Activated CD8-positive, alpha-beta memory T cell treated with anti-CD3 and anti-CD28 coated beads for 1 hour (primary cell): ENCODE measurements at places on chromosomes 7 and 10.

DNA sequence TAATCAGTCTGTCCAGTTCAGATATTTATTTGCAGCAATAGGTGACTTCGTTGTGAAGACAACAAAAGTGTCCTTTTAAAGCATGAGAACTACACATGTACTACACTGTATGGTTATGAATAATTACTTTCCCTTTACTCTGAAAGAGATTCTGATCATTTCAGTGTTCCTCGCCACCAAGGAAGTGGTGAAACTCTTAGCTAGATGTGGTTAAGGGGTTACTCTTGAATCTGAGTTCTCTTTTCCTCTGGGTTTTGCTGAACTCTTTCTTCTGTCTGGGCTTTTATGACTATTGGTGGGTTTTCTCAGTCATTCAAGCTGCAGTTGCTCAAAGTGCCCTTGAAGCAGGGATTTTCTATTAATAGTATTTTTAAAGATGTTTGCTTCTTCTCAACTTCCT is 127.9 kb upstream of the SEM1 start:
- no peak for DNase-seq

GRCh38 chr7:95526128-95526738 is 40.5 kb downstream of the ASB4 start:
- DNase-seq: no peak

- DNase-seq: no peak
Measured at GRCh38 chr10:75889051-75889450, 457.6 kb downstream of the LRMDA start.

DNA sequence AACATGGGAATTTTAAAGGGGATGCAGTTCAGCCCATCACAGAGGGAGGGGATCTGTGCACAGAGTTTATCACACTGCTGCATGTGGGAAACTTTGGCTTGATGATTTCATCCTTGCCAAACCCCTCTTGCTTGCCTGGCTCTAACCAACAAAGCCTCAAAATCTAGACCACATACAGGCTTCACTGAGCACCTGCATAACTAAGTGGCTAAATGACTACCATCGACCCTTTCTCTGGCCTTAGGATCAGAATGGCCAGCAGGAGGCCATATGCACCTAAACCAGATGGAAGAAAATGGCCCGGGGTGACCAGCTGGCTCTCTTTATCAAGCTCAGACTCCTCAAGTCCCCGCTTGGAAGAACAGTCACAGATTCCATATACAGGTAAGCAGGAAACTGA is 15.6 kb upstream of the ZNF25 start:
- no peak for DNase-seq

- DNase-seq: no peak
Measured at GRCh38 chr7:27576360-27576944, 86.2 kb downstream of the HIBADH start.
